ENCODE measurements at places on chromosomes 16 and 17. TPM values are rescaled to one million over a fixed set of nuclear protein-coding genes. Genes with fewer than 3 reads are reported as not detected.

ENPP7 gene
- 197 TPM for polyA plus RNA-seq

- DNase-seq, result peak; percentile 65
Measured at GRCh38 chr16:15949210-15950160, at the start of gene ABCC1. Gene ABCC1 (plus strand): TSS chr16:15949616. CDS start chr16:15949752, 136 bp downstream.

DNA sequence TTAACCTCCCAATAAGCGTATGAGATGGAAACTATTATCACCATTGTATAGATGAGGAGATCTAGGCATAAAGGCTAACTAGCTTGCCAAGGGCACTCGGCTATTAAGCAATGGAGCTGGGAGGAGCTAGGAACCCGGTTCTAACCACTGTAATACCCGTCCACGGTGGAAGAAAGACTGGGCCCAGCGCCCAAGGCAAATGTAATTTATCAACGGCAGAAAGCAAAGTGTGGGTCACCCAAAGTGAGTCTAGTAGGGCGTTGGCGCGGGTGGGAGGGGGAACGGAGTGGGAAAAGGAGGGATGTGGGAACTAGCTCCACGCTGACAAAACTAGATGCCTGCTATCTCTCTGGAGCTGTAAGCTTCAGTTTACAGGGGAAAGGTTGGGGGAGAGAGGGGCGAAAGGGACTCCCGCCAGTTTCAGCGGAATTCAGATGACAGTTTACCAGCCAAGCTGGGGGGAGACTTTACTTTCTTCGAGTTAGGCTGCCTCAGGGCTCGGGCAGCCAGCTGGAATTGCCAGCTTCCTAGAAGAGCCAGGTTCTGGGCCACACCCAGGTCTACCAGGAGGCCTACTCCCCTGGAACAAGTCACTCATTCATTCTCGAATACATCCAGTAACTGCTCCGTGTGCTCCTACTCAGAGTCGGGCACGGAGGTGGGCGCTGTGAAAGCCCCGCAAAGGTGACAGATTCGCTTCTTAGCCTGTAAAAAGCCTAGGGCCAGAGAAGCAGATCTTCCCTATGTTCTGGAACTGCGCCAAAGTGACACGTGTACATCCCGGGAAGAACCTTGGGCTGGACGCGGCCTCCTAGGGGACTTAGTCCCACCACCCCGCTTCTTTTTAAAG is 837 bp downstream of the LRRC59 start:
- DNase-seq, result peak; percentile 85

SHISA9 gene
- 0.19 TPM for polyA plus RNA-seq

PIPOX gene
- polyA plus RNA-seq, result 2.9 TPM

DNA sequence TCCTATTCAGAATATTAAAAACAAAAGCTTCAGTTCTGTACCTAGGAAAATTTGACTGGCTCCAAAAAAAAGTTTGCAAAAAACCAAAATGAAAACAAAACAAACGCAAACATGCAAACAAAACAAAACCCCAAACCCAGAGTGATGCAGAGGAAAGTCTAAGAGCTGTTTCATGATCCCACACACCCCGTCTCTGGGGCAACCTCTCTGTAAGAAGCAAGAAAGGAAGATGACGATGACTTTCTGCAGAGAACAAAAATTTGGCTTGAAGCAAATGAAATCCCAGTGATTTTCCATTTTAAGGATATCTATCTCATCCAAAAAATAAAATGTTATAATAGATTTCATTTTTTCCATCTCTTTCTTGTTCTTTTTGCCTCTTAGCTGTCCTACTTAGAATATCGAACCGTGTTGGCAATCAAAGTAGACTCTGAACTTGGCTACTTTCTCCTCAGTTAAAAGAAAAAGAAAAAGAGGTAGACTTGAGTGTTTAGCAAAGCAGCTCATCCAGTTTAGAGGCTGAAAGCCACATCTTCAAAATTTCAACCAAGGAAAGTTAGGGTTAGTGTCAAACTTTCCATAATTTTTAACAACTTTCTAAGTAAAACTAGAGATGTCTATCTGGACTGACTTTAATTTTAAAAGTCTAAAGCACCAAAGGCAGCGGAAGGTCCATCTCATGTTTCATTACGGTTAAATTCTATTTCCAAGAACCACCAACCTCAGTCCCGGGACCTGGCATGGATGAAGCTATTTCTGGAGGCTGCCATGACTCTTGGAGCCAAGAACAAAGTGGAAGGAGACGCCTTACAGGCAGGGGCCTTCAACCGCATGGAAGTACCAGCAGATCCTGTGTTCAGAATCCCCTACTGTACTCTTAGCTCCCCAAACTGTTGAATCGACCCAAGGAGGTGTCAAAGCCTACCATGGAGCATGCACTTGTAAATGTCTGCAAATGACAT is 180.8 kb downstream of the XYLT1 start:
- DNase-seq, result no peak

DNA sequence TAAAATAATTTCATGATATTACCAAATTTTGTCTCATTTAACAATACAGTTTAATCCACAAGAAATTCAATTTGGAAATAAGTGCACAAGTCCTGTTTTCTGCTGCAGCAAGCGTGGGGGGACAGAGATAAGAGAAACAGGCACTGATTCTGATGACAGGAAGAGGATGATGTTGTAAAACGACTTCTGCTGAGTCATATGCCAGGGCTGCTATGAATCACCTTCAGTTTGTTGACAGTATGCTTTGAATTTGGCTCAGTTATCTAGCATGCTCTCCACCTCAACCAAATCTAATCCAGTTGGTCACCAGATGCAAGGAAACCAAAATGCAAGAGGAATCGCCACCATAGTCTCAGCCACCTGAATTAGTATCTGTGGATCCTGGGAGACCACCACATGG is 244.1 kb upstream of the MON1B start:
- DNase-seq, result peak; percentile 15

- no peak for DNase-seq
Measured at GRCh38 chr17:78322327-78322857, 37.5 kb downstream of the SOCS3 start.

DNA sequence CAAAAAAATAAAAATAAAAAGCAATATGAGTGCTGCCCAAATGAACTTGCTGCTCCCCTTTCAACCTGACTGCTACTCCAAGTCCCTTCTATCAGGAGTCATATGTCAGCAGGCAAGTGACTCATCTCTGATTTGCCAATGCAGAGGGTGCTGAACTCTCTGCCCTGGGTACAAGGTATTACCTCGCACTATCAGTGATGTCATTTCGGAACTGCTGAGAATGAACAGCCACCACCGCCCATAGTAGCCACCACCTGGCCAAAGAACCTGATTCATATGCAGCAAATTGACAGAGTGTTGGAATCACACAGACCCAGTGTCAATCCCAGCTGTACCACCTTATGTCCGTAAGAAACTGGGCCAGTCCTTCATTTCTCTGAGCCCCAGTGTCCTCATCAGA is 31.2 kb downstream of the LYRM9 start:
- DNase-seq, result peak; percentile 98

- DNase-seq, result no peak
Measured at GRCh38 chr16:86835982-86836381, 257.6 kb downstream of the FOXL1 start.

- DNase-seq, result peak; percentile 69
Measured at GRCh38 chr17:40219594-40220338, 662 bp downstream of the WIPF2 start.

- DNase-seq, result peak; percentile 86
Measured at GRCh38 chr17:31425282-31426040, 34.0 kb downstream of the RAB11FIP4 start.

SMPD3 gene
- polyA plus RNA-seq, result 123 TPM

DNA sequence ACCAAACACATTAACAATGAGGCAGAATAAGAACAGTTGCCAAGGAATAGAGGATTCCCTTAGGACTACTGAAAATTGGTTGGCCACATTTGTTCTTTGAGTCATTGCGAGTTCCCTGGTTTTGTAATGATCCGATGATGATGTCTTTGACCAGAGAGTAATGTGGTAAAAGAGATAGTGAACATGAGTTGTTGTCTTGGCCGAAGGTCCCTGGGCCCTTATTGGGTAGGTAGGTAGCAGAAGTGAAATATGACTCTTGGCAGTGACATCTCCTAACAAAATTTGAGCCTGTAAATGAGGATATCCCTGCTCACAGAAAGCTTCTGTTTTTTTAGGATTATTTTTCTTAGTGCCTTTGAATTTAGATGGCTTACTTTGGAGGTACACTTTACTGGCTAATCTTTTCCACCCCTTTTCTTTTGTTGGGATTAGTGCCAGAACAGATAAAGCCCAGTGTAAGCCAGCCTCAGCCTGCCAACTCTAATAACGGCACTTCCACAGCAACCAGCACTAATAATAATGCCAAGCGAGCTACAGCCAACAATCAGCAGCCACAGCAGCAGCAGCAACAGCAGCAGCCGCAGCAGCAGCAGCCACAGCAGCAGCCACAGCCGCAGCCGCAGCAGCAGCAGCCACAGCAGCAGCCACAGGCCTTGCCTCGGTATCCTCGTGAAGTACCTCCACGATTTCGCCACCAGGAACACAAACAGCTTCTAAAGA is 47.2 kb downstream of the TNRC6A start:
- DNase-seq, result no peak

MAP3K14 gene
- polyA plus RNA-seq, result 11.3 TPM

RILP gene
- 85.7 TPM for polyA plus RNA-seq

NPIPB6 gene
- polyA plus RNA-seq, result not detected

ABCC6 gene
- 93.7 TPM for polyA plus RNA-seq

SLC22A31 gene
- 1.2 TPM for polyA plus RNA-seq

- no peak for DNase-seq
Measured at GRCh38 chr16:19227643-19228042, 57.9 kb upstream of the CLEC19A start.

DNA sequence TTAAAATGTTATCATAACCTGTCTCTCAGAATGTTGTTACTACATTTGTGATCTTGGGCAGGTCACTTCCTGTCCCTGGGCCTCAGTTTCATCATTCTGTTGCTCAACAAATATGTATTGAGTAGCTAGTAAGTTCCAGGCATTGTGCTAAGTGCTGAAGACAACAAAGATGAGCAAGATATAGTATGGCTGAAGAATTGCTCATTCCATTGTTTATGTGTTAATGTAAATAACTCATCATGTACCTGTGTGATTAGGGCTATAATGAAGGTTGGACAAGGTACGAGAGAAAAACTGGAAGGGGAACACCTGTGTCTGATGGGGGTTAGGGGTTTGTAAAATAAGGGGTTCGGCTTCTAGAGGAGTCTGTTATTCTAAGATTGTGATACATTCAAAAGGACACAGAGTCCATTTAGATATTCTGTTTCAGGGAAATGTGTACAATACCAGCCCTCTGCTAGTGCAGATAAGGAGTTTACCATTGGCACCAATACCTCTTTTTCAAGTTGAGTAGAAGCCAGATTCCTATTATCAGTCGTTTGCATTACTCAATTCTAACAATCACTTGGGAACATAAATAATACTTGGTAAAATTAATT is 20.0 kb downstream of the TUBG1 start:
- no peak for DNase-seq

DNA sequence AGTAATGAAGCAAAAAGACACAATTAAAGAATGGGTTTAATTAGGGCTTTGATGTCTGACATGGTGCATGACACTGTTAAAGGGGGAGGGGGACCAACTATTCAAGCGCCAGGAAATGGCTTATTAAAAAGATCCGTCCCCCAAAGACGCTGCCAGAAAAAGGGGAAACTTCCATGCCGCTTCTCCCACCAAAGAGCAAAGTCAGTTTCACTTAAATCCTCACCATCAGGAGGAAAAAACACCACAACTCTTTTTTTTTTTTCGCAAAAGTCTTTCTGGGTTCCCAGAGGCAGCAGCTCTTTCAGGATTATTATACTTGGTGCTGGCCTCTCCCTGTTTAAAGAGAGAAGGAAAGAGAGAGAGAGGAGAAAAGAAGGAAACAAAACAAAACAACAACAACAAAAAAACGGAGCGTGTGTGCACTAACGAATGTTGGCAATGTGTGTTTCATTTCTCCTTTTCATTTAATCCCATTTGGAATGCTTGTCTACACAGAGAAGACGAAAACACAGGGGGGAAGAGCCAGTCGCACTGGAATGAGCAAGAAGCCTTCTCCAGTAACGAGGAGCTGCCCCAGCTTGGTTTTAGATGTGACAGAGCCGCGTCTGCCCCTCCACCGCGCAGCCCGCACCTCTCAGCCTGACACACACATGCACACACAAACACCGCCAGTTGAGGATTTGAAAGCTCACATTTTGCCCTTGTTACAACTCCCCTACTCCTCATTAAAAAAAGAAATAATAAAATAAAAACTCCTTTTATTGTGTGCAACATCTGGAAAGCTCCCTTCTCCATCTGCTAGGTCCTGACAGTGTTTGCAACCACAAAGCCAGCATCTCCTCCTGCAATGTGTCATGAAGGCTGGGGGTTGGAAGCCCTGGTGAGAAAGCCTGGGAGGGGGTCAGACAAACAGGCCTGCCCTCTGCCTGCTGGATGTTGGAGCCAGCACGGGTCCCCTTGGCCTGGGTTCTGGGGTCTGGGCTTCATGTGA is 32.7 kb upstream of the AXIN2 start:
- no peak for DNase-seq

METRNL gene
- 118 TPM for polyA plus RNA-seq

DNA sequence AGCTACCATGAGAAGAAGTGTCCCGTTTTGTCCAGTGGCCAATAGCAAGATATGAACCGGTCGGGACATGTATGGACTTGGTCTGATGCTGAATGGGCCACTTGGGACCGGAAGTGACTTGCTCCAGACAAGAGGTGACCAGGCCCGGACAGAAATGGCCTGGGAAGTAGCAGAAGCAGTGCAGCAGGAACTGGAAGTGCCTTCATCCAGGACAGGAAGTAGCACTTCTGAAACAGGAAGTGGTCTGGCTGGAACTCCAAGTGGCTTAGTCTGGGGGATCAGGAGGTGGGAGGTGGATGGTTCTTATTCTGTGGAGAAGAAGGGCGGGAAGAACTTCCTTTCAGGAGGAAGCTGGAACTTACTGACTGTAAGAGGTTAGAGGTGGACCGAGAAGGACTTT is 5.3 kb downstream of the EFNB3 start:
- no peak for DNase-seq

P2RX5 gene
- polyA plus RNA-seq, result 0.67 TPM

- no peak for DNase-seq
Measured at GRCh38 chr17:63927464-63928171, 4.5 kb downstream of the CD79B start.

- no peak for DNase-seq
Measured at GRCh38 chr17:11999696-12000095, 2.4 kb upstream of the ZNF18 start.

GSG1L gene
- polyA plus RNA-seq, result not detected

GPR139 gene
- not detected for polyA plus RNA-seq

- no peak for DNase-seq
Measured at GRCh38 chr16:70552675-70553074, 29.1 kb downstream of the SF3B3 start.

GRCh38 chr16:56911771-56912571 is 20.0 kb upstream of the HERPUD1 start:
- no peak for DNase-seq

- DNase-seq, result no peak
Measured at GRCh38 chr17:81121841-81122733, 43.2 kb upstream of the PVALEF start.

NHLRC4 gene
- not detected for polyA plus RNA-seq

Data from small intestine (tissue), 16 donors.